Retinal pigment epithelial cell (primary cell): ENCODE measurements at places on chromosomes 4 and X.

- no peak for DNase-seq
Observed at GRCh38 chrX:24479924-24480323, 14.8 kb downstream of the PDK3 start.

DNA sequence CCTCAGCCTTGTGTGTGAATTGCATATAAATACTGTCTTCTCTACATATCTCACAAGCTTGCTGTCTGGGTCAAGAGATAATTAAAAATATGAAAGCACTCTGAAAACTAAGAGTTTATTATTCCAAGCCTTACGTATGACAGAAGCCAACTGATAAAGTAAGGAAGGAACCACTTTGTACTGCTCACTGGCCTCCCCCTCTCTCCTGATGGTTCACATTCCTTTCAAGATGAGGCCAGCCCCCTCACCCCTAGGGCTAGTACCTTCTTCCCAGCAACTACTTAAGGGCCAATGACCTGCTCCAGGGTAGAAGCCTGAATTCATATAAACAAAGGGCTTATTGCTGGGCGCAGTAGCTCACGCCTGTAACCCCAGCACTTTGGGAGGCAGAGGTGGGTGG lies 5.4 kb upstream of the SOWAHD start:
- no peak for DNase-seq

DNA sequence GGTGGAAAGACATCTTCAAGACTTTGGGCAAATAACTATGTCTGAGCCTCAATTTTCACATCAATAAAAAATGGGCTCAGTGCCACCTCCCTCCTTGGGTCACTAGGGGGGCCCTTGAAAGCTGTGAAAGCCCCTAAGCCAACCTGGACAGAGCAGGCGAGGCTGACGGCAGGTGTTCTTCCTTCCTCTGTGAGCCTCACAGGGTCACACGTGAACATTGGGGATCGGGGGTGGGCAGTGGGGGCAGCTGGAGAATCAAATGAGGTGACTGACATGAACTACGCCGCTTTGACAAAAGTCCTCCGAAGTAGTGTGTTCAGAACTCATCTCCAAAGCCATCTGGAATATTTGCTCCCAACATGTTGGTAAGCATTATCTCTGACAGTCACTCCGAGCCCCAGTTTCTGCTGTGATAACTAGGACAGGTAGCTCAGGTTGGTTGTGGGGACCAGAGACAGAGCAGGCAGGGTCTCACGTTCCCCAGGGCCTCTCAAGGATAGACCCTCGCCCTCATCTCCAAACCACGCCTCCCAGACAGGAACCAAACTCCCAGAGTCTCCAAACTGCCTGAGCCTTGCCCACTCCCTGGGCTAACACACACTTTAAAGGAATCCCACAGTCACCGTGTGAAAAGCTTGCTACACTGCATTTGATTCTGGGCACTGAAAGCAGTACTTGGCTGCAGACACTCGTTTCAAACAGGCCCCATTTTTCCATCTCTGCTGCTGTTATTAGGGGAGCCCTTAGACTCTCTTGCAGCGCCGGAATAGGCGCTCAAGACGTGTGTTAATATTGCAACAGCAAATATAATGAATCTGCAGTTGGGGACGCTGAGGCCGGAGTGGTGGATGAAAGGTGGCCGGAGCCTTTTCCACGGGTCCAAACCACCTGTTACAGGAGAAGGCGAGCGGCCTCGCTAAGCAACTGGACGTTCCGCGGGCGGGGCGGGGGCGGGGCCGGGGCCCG lies 717 bp upstream of the WFS1 start:
- no peak for DNase-seq

GRCh38 chrX:41009850-41010846 lies 75.1 kb upstream of the USP9X start:
- DNase-seq, result peak; percentile 62

DNA sequence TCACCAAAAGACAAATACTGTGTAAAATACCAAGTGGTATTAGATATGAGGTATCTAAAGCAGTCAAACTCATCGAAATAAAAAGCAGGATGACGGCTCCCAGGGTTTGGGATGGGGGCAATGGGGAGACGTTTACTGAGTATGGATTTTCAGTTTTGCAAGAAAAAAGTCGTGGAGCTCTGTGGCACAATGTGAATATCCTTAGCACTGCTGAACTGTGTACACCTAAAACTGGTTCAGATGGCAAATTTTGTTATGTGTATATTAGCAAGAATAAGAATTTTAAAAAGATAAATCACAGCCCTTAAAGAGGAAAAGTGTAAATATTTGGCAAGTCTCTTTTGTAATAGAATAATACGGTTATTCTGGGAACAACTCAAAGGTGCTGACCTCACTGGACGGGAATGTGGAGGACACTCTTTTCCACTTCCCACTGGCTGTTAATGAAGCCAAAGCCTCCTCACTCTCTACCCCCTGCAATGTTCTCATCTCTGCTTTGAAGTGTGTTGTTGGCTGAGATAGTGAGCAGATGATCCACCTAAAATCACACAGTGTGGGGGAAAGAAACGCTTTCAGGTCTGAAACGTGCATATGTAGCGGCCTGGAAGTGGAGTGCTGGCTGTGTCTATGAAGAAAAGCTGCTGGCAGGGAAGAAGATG lies 49.2 kb downstream of the SEL1L3 start:
- DNase-seq, result no peak

DNA sequence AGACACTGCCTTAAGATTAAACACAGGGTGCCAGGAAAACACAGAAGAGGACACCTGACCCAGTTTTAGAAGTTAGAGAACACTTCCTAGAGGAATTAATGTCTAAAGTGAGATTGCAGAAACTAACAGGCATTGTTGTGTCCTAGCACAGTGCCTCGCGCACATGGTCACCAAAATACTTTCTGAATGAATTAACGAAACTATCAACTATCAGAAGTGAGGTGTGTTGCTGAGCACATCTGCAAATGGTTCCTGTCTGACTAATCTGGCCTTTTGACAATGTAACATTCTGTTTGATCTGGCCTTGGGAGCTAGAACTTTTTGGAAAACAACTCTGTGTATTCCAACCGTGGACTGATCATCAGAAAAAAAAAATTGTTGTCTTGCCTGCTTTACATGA lies 556.8 kb upstream of the LCORL start:
- DNase-seq, result no peak

- DNase-seq, result no peak
Observed at GRCh38 chr4:100189820-100190642, at the start of gene DDIT4L. Gene DDIT4L (minus strand): TSS chr4:100190468. CDS start chr4:100189983, 485 bp downstream.

GRCh38 chr4:1175635-1176229 lies 3.3 kb upstream of the SPON2 start:
- DNase-seq, result no peak
